Stimulated activated CD4-positive, alpha-beta T cell treated with anti-CD3 and anti-CD28 coated beads, Interleukin-2, amount 100 ng/mL, for 24 hours (primary cell): ENCODE measurements at places on chromosomes 4 and X.

DNA sequence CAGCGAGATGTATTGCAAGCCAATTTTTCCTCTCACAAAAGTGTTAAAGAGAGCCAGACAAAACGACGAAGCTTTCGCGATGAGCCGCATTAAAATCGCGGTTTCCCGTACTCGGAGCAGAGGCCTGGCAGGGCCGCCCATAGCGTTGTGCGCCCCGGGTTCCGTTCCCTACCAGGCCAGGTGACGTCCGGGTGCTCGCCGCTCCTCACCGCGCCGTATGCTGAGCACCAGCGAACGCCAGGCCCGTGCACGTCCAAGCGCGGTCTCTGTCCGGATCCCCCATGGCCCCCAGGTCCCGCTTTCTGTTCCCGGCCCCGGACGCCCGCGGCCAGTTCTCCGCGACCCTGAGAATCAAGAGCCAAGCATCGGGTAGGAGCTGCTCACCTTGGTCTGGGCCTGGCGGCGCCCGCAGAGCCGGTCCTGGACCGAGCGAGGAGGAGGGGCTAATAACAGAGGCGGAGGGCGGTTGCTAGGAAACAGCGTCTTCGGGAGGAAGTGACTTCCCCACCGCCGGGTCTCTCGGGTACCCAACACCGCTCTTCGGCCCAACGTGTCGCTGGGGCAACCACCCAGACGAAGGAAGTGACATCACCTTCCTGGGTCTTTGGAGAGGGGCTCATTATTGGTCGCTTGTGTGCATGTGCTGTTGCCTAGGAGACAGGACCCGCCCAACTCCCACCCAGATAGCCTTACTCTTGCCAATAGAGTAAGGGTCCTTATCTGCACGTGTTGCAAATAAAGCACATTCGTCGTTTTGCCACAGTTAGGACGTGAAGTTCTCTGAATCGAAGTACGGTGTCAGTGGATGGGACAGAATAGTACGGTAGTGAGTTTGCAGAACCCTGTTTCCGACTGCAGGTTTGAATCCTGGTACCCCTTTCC lies at the start of gene MAP9:
Gene MAP9 (minus strand): TSS at position 579 of the 882 bp plus-strand sequence. CDS start 1,115 bp downstream, outside the sequence.
- peak; percentile 89 for DNase-seq

DNA sequence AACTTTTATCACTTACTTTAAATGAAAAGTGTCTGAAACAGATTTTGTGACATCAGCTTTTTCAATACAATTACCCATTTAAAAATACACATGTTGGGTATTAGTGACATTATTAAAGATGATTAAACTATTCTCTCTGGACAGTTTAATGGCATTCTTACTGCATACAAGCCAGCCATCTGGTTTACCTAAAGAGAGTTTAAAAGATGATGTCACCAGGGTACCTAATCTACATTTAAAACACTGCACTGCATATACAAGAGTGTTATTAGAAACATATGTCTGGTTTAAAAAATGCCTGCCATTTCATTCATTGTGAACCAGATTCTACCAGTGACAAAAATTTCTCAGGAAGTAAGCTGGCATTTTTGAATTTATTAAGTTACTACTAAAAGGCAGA lies 919.1 kb downstream of the ADGRL3 start:
- DNase-seq, result no peak

DNA sequence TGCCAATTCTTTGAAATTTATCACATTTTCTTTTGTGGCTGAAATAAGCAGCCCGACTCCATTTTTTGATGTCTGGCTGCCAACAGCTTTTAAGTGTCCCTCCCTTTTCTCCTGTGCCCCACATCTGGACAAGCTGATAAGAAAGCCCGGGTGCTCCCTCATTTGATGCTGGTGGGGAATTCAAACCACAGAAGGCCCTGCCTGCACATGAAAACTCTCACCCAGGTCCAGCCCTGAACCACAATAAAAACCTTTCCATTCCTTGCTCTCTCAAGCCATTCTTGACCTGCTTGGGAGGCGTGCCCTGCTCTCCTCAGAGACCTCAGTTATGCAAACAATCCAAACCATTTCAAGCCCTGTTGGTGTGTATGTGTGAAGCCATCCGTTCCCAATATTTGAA lies 93.9 kb downstream of the FAM53A start:
- no peak for DNase-seq

DNA sequence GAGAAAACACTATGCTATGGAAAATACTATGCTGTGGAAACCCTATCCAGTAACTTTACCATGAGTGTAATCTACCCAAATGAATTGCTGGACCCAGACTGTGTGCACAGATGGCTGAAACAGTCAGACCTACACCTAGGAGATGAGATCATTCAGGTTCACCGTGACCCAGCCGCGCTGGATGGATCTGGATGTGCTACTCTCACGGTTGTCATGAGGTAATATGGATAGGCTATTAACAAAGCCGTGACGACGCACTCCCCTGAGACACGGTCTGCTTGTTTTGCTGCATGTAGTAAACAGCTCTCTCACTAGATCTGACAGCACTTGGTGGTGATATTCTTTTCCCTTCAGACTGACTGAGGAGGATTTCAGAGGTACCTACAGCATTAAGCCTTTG lies 832.5 kb upstream of the GRID2 start:
- DNase-seq, result no peak

DNA sequence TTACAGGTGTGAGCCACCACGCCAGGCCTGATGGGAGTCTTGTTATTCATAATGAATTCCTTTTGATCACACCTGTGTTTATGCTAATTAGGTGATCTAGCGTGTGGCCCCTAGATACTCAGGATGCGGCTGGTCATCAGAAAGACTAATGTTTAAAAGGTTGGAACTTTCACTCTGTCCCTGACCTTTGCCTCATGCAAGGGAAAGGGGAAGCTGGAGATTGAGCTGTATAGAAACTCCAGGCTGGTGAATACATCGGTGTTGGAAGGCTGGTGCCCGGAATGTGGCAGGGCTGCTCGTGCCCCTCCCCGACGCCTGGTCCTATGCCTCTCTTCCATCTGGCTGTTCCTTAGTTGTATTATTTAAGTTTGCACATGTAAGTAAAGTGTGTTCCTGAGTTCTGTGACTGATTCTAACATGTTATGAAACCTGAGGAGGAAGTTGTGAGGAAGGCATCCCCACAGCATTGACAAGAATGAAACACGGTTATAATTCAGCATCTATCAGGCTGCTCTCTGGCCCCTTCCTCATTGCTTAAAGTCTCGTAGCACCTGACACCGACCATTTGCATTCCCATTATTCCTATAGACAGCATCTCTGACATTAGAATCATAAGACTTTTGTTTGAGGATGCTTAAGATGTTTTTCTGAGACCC lies 28.9 kb downstream of the CASP3 start:
- DNase-seq, result no peak

DNA sequence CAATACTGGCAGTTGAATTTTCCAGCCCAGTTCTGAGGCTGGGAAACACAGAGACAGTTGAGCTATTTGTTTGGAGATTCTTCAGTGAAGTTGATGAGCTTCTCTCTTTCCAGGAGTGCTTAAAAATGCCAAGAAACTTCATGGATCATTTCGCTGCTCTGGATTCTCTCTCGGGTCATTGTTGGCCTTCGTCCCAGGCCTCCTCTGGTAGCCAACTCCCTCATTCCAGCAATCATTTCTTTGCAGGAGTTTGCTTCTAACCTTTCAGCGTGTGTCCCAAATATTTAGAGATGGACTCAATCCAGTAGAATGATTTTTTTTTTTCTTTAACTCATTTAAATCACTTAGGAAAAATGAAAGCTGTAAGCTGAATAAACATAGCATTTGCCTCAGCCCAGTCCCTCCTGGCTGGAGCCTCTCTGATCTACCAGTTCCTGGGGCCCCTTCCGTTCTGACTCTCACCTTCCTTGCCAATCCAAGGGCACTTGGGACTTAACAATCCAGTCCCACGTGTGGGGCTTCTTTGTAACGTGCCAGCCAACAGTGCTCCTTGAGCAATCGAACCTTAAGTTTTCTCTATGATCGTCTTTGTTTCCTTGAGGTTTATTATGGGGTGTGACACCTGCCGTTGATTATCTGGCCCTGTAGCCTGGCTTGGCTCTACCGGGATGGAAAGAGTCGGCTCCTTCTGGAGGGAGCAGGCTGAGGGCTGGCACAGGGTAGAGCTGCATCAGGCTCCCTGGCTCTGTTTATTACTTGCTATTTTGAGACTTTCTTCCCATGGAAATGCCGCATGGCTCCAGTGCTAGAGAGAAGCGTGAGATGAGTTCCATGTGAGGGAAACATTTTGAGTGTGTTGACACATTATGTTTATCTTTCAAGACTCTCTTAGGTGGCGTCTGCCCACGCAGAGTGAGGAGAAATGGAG lies 80.4 kb upstream of the GPC4 start:
- no peak for DNase-seq

GRCh38 chr4:38674258-38675144 lies 10.5 kb downstream of the KLF3 start:
- no peak for DNase-seq

GRCh38 chr4:1026115-1026514 lies 14.7 kb downstream of the FGFRL1 start:
- peak; percentile 51 for DNase-seq

DNA sequence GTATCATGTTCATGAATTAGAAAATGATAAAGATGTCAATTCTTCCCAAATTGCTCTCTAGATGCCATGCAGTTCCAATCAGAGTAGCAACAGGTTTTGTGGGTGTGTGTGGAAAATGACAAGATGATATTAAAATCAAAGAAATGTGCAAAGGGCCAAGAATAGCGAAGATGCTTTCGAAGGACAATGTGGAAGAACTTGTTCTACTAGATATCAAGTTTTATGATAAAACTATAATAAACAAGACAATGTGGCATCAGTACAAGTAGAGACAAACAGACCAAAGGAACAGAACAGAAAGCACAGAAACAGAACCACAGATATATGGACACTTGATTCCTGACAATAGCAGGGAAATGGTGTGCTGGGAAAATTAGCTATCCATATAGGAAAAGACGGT lies 9.0 kb downstream of the TAB3 start:
- DNase-seq, result no peak

DNA sequence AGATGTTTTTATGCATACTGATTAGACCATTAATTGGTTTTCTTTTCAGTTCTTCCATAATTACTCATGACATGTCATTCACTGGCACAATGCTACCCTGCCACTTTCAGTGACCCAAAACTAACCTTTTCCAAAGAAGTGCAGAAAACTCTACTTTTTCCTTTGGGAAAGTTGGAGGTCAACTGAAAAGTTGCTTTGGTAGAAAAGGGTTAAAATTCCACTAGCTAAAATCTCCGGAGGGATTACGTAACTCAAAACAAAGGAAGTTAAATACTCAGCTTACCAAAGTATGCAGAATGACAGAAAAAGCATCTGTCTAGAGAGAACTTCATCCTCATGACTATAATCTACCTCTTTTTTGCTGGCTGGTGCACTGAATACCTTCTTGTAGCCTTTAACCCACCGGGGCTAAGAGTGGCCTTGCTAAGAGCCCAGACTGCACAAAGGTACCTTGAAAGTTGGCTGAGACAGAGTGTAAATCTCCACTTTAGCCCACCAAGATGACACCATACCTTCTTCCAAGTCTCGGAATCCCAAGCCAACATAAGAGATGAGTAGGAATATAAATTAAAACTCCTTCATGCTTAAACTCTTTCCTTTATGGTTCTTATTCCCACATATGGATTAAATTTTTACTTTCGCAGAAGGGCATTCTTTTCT lies 1099.5 kb upstream of the INTU start:
- no peak for DNase-seq

DNA sequence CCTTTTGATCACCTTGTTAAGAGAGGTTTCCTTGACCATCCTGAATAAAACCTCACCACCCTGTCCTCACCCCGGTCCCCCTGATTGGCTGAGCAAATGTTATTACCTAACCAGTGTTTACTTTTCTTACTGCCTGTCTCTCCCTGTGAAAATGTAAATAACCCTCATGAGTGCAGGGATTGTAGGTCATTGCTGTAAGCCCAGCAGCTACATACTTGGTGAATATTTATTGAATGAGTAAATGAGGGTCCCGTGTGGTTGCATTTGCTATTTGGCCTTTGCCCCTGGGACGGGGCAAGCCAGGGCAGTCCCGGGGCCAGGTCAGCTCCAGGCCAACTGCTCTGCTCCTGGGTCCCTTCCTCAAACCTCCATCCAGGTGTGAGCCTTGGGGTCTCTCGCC lies 55.5 kb upstream of the CLCN4 start:
- DNase-seq, result no peak

DNA sequence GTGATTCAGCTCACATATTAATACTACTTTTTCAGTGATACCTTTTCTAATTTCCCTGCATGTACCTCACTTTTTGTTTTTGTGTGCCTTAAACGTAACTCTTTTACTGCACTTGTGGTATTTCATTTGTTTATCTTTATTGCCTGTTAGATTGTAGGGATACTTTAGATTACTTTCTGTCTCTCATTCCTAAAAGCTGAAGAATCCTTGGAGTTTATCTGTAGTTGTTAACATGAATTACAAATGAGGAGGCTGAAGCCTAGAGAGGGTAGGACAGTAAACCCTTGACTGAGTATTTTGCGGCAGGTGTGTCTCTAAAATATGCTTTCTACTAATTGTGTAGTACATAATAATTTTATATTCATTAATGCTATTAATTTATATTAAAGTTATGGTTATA lies 34.9 kb downstream of the BMP2K start:
- no peak for DNase-seq

DNA sequence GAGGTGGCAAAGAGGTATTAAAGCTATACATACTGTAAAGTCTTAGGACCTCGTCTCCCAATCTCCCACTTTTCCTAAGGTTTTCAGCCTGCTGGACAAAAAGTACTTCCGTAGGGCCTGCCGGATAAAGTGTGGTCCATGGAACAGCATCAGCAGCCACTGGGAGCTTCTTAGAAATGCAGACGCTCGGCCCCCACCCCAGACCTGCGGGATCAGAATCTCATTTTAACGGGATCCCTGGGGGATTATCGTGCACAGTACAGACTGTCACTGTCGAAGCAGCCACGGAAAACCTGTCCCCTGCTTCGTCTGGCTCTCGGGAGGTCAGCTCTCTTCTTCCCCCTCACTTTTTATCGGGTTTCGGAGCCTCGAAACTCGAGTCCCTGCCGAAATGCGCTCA lies 802 bp downstream of the ADGRG2 start:
- no peak for DNase-seq

GRCh38 chr4:6377626-6378492 lies 94.6 kb downstream of the PPP2R2C start:
- DNase-seq, result no peak

DNA sequence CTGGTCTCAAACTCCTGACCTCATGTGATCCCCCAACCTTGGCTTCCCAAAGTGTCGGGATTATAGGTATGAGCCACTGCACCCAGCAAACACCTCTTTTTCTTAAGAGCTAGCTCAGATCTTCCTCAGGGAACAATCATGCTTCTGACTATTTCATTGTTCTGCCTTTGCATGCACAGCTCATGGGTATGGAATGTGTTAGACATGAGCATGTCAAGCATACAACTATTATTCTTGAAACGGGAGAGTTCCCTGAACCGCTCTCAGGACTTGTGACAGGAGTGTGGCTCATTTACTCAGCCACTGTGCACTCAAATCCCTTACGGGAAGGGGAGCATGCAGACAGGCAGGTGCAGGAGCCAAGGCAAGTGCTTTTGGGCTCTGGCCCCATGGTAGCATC lies 231.7 kb upstream of the TAPT1 start:
- DNase-seq, result no peak
